ENCODE measurements at places on chromosomes 2 and 18.
A peak's percentile ranks its signal among the peaks of the same experiment; 100 is the strongest.

GRCh38 chr2:222751238-222751637 is 79.8 kb downstream of the MOGAT1 start:
- DNase-seq = no peak

DNA sequence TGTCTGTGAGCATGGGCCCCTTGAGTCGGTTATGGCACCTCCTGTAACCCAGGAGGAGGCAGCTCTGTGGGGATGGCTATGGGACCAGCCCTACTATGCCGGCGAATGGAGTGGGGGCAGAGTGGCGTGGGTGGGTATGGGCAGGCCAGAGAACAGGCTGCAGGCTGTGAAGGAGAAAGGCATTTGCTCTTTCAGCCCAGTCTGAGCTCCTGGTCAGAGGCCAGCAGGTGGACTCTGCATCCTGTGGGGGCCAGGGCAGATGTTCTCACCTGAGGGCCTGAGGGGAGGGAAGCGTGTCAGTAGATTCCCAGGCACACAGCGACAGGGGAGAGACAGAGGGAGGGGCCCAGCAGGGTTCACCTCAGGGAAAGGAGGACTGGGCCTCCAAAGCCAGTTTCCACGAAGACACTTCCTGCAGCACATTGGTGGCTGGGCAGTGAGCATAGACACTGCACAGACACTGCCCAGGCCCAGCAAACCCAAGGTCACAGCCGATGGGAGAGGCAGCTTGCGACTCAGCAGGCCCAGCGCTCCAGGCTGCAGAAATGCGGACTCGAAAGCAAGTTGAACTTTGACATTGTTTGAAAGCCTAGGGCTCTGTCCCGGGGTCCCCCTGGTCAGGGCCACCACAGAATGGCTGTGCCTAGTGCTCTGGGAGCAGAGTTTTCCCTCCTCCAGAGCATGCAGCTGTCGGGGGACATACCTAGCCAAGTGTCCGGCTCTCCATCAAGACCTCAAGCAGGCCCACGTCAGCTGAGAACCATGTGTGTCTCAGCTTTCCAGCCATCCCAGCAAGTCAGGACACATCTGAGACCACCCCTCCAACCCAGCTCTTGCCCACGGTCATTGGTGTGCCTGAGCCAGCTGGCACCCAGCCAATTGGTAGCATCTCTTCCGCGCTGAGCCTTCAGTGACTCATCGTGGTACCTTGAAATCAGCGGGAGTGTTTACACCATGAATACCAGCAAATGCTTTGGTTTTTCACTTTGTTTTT is 53.8 kb downstream of the TGOLN2 start:
- DNase-seq = peak; percentile 77

DNA sequence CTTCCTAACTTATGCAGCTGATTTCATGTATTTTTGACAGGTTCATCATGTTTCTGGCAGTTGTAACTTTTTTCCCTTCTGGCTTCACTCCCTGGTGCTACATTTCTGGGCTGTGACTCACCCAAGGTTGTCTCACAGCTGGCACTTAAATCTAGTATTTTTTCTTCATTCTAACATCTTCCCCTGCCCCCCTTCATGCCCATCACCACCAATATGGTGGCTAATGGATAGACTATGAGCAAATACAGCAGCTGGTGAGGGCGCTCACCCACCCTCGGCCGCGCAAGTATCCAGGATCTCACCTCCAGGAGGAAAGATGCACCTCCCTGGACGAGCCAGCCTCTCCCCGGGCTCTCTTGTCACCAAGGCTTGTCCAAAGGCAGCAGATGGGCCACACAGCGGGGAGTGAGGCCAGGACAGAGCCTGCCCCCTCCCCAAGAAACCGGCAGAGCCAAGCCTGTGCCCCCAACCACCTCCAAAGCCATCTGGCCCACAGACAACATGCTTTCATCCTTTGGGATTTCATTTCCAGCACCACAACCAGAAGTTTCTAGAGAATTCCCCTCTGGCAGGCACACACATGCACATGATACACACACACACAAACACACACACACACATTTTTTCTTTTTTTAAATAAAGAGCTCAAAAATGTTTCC is 39.1 kb downstream of the ATOH8 start:
- peak; percentile 79 for DNase-seq

DNA sequence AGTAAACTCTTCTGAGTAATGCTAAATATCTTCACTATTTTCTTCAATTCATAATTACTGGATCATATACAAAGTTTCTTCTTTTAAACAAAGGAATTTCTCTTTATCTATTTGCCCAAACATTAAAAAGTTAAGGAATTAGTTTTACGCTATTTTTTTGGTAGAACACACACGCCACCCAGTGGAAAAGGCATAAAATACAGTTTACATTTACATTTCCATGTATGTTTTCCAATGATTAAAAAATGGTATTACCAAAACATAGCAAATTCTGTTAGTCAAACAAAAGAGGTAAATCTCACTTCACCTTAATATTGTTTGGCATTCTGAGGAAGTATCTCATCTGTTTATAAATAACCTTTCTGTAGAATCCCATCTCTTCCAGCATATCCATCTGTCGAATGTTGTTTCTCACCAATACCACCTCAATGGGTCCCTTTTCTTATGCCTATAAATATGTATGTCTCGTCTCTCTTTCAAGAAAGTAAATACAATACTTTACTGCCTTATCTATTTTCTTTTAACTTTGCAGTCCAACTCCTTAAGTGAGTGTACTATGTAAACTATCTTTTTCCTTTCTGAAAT is 7.2 kb downstream of the BOLL start:
- DNase-seq = no peak

DNA sequence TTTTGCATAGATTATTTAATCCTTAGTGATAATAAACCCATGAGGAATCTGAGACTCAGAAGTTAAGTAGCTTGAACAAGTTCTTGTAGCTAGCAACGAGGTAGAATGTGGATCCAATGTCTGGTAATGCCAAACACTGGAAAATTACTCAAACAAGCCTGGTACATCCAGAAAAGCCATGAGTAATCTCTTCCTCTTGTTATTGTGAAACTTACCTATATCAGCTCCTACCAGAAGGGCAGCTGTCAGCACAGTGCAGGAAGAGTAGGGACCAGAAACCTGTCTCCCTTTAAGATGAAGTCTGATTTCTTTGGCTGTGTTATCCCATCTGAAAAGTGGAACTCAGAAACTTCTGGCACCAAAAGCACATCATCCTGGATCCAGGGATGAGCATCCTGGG is 7.7 kb upstream of the SERPINB8 start:
- DNase-seq = no peak

GRCh38 chr2:20446255-20446916 is 488 bp upstream of the RHOB start:
- no peak for DNase-seq
